Effector CD8-positive, alpha-beta T cell (primary cell): ENCODE measurements at places on chromosomes 7 and 10.

DNA sequence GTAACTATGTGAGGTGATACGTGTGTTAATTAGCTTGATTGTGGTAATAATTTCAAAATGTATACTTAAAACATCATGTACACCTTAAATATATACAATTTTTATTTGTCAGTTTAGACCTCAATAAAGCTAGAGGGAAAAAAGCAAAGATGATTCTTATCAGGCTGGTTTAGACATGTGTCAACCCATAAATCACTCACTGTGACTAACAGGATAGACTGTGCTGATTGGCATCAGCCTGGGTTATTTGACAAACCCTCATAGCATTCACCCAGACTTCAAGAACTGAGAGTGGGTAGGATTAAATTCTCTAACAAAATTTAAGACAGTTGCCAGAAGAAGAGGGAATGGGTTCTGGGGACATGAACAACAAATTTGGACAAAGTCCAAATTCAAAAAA, 73.8 kb upstream of the TMEM140 start:
- no peak for DNase-seq

GRCh38 chr7:95817866-95818640, 45.7 kb downstream of the DYNC1I1 start:
- no peak for DNase-seq

DNA sequence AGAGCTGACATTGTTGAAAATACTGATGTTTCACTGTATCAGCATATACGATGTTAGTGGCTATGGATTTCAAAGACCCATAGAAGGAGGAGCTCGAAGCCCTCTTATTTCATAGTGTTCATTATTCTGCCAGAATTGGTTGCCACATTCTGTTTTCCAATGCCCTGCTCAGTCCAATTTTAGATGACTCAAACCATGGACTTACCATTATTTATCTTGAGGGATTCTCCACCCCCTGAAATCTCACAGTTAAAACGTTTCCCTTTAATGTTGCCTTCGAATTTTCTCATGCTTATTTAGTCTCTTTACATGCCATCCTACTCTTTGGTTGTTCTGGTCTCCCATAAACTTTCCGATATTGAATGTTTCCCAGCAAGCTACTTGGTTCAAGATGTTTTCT, 264.5 kb downstream of the HDAC9 start:
- no peak for DNase-seq

- DNase-seq = no peak
Measured at GRCh38 chr10:51789118-51789517, 89.7 kb upstream of the CSTF2T start.

GRCh38 chr7:141076377-141076776, 2.5 kb downstream of the TMEM178B start:
- DNase-seq = no peak

DNA sequence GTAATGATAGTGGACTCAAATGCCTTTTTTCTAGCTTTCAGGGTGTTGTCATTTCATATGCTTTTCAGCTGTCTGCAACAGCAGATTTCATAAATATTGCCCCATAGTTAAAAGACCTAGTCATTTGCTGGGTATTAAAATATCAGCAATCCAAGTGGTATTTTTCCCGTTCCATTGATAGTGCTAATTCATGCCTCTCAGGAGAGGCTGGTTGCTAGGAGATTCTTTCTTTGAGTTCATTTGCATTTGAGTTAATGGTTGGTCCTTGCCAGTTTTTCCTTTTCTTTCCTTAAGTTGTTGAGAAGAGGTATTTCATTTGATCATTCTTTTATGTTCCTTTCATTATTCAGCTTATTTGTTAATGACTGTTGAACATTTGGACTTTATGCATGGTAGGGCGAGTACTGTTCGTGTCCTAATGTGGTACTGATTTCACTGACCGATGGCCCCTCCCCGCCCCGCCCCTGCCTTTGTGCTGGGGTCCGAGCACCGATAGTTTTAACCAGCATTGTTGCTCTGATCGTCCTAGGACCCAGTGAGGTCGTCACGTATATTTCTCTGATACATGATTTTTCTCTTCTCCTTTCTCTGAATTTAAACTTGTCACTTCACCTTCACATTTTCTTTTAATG, 128.6 kb downstream of the CCNY start:
- no peak for DNase-seq

DNA sequence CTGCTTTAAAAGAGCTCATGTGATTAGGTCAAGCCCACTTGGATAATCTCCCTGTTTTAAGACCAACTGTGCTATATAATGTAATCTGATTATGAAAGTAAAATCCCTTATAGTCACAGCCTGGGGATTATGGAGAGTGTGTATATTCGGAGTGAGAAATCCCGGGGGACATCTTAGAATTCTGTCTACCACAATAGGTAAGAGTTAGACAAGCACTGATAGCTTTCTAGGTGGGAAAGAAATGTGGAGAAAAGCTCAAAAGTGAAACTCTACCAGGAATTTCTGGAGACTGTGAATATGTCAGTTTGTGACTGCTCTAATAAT, 2.9 kb upstream of the VCL start:
- no peak for DNase-seq

- no peak for DNase-seq
Measured at GRCh38 chr7:82578430-82578829, 134.9 kb upstream of the CACNA2D1 start.

GRCh38 chr10:14262836-14263425, 67.8 kb downstream of the FRMD4A start:
- no peak for DNase-seq

GRCh38 chr7:129882531-129882930, 70.2 kb downstream of the UBE2H start:
- no peak for DNase-seq
